ENCODE measurements at places on chromosomes 1 and 21.

- DNase-seq, result no peak
Measured at GRCh38 chr1:244395965-244396364, 55.7 kb downstream of the ADSS2 start.

- no peak for DNase-seq
Measured at GRCh38 chr1:244362476-244362875, 89.2 kb downstream of the ADSS2 start.

- DNase-seq, result no peak
Measured at GRCh38 chr1:234844479-234845031, 234.6 kb upstream of the IRF2BP2 start.

- no peak for DNase-seq
Measured at GRCh38 chr1:3311711-3312110, 142.8 kb upstream of the ARHGEF16 start.

DNA sequence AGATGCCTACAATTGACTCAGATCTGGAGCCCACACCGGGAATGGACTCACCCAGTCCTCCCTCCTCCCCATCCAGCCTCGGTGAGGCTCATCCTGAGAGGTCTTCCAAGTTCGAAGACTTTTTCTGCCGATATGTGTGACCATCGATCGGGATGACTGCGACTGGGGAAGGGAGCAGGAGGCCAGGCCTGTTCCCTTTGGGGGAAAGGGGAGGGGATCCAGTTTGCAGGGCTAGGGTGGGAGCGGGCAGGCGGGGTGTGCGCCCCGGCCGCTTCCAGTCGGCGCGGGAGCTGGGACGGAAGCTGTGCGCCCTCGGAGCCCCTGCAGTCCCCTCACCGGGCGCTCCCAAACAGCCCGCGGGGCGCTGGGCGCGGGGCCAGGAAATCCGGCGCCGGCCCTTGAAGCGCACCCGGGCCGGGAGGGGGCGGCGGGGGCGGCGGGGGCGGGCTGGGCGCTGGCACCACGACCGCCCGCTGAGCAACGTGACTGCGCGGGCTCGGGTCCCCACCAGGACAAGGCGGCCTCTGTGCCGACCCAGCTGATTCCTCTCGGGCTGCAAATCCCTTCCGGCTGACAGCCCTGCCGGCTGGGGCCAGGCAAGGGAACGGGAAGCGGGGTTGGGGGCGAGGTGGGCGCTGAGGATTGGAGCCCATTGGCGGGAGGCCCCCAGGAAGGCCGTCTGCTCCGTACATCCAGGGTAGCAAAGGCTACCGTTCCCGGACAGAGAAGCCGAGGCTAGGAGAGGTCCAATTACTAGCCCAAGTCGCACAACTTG lies 103.9 kb downstream of the EBNA1BP2 start:
- no peak for DNase-seq

GRCh38 chr1:111221276-111221632 lies 6.3 kb upstream of the CHI3L2 start:
- no peak for DNase-seq

- DNase-seq, result no peak
Measured at GRCh38 chr21:16376673-16377072, 646.9 kb downstream of the USP25 start.

DNA sequence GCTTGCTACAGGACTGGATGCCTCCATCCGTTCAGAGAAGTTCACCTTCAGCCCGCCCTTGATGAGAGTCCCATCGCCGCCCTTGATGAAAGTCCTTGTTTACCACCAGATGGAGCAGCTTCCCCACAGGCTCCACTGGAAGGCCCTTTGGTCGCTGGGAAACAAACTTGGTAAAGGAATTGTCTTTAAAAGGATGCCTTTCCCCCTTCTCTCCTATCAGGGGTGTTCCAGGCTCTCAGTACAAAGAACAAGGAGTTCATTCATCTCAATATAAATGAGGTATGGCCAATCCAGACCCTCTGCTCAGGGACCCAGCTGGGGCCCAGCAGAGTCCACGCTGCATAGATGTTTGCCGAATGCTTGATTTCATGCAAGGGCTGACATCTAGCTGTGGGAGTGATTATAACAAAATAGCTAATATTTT lies 50.8 kb downstream of the CAPN9 start:
- DNase-seq, result no peak

- no peak for DNase-seq
Measured at GRCh38 chr1:201228011-201228983, 37.7 kb downstream of the IGFN1 start.

DNA sequence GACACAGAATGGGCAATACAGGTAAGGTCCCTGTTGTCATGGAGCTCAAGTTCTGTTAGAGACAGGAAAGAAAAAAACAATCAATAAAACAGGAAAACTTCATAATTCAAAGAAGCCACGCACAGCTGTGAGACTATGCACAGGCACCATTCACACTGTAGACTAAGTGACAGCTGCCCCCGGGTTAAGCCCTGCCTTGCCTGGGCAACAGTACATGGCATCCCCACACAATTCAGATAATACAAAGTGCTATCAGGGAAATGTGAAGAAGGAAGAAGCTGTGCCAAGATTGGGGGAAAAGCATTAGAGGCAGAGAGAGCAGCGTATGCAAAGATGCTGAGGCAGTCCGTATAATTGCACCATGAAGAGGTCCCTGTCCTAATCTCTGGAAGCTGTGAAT lies 9.0 kb upstream of the KCNE2 start:
- DNase-seq, result no peak

- no peak for DNase-seq
Measured at GRCh38 chr21:21750124-21750825, 752.1 kb downstream of the NCAM2 start.

DNA sequence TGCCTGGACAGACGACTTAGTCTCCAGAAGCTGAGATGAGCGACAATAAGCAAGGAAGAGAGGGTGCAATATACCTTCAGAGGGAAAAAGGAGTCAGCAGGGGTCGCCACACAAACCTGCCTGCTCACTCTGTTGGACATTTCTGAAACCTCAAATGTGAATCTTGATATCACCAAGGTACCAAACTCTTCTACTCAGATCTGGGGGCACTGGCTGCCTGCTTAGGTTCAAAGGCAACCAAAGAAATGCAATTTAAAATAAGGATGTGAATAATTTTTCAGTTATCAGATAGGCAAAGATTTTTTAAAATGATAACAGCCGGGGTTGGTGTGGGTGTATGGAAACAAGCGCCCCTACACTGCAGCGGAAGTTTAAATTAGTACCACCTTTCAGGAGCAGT lies 164.2 kb downstream of the HIVEP3 start:
- DNase-seq, result no peak

All from NCI-H748 treated with DMSO at 0.1 percent for 48 hours (cell line).